Motor neuron (in vitro differentiated cells): ENCODE measurements at places on chromosomes 4 and X. TPM values are rescaled to one million over a fixed set of nuclear protein-coding genes. Genes with fewer than 3 reads are reported as not detected.

DNA sequence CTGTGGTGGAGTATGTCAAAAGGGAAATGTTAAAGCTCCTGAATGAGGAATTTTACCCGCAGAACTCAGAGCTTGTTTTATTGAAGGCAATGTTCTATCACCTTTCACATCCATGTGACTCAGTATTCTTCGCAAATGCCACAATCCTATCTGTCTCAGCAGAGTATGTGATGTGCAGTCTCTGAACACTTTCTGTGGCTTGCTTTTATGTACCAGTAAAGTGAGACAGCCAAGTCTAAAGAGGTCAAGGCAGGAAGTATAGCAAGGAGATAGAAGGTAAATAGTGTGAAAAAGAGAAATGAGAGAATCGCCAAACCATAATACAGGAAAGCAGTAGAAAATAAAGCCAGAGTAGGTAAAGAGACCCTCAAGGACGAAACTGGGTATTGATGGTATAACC lies 515.8 kb downstream of the RAB28 start:
- no peak for ATAC-seq

DNA sequence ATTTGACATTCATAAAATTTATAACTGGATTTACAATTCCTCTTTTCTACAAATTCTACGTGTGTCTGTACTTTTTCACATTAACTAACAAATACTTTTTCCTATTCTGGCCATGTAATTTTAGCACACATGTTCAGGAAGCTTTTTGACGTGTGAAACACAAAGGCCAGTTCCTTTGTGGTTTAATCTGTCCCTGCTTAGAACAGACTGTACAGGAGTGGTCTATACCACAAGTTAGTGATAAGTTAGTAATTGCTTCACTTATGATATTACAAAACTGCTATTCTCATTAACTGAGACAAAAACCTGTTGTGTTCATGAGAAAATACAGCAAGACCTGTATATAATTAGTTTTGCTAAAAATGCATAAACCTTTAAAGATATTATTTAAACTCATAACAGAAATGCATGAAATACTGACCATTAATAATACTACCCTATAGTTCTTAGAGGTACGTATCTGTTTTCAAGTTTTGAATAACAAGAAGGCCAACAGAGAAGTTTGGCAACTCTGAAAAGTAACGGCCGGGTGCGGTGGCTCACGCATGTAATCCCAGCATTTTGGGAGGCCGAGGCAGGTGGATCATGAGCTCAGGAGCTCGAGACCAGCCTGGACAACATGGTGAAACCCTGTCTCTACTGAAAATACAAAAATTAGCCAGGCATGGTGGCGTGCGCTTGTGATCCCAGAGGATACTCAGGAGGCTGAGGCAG lies 13.7 kb upstream of the AREG start:
- ATAC-seq, result no peak

ZCCHC12 gene
- 0.31 TPM in 1 of 2 replicates, not detected in the other for total RNA-seq

STPG2 gene
- 0.17 and 0.18 TPM in 2 replicates for total RNA-seq

- peak; percentile 74 for ATAC-seq
Measured at GRCh38 chr4:138241281-138242075, 671 bp downstream of the SLC7A11 start.

ZFP42 gene
- 0.17 TPM in 1 of 2 replicates, not detected in the other for total RNA-seq

DNA sequence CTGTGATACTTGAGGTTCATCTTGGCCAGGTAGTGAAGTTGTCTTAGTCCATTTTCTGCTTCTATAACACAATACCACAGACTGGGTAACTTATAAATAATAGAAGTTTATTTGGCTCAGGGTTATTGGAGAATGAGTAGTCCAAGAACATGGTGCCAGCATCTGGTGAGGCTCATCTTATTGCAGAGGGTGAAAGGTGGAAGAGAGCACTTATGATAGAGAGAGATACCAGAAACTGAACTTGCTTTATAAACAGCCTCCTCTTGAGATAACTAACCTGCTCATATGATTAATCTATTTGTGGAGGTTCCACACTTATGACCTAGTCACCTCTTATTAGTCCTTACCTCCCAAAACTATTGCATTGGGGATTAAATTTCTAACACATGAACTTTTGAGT lies 1.6 kb downstream of the C4orf51 start:
- ATAC-seq, result no peak

DNA sequence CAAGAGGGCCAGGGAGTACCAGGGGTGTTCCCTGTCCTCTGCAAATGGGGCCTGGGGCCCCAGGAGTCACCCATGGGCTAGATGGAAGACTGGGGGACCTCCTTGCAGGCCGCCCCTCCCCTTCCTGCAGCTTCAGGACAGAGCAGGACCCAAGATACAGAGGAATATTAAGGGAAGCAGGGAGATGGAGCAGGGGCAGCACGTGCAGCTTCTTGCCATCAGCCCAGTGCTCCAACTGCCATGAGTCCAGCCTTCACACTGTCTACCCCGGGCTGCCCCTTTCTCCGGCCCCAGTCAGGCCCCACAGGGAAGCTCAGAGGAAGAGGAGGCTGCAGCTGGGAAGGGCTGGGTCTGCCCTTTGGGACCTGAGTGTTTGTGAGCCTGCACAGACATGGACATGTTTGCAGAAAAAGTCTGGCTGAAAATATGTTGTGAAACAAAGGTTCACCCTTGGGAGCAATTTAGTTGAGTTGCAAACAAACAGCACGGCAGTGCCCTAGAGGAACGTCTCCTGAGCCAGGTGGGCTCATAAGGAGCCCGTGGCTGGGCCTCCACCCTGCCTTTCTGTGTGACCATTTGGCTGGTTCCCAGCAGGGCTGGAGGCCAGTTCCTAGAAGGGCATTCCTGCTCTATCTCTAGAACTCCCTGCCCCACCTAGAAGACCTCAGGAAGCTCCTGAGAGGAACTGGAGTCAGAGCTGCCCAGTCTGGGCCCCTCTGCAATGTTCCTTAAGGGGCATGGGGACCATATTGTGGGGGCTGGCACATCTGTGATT lies 8.9 kb downstream of the FATE1 start:
- no peak for ATAC-seq

DNA sequence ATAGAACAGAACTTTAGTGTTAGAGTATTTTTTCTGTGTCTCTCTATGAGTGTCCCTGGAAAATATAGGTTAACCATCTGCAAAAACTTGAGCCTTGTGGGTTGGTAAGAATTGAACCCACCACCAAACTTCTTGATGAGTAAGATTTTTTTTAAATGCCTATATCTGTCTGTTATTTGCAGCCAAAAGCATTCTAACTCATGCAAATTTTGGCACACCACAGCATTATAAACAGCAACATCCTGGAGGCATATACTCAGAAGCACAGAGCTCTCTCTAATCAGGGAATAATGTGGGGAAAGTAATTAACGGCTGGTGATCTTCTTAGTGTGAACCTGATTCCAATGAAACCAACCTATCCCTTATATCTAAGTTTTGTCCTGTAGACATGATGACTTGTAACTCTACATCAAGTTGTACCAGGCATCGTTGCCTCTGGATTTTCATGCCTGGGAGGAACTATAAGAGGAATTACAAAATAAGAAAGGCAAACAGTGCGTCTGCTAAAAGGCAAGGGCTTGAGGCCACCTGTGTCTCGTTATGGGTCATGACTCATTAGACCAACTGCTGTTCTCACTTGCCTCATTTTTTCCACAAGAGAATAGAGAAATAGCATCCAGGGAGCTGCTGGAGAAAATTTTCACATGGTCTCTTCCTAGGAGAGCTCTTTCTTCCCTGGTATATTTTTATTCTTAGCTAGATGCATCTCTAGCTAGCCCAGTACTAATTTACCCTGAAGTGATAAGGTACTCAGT lies 202.4 kb downstream of the CHIC2 start:
- ATAC-seq, result no peak

GAGE12J gene
- total RNA-seq, result not detected in 2 replicates

DNA sequence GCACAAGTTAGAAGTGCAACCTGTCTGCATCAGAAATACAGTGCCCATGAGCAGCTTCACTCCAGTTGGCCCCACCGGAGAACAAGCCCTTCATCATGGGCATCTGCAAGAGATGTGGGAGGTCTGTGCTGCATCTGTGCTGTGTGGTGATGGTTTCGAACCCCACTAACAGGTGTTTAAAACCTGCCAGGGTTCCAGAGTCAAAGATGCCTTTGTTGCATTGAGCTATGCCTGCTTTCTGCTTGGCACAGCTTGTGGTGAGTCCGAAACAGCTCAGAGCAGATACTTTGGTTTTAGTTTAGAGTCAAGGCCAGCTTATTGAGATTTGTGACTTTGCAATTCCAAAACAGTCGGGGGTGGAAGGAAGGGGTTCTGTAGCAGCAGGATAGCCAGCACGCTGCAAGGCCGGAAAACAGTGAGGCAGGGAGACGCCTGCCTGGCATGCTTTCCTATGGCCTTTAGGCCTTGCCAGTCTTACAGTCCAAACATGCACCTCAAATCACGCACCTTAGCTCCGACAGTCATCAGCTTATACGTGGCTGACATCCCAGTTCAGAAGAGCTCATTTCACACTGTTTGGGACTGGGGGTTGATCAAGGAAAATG lies 21.8 kb downstream of the MAGEA9 start:
- no peak for ATAC-seq

- no peak for ATAC-seq
Measured at GRCh38 chr4:170083541-170083940, 6.2 kb downstream of the AADAT start.

CCSER1 gene
- 6.9 and 7.4 TPM in 2 replicates for total RNA-seq

USP26 gene
- under 0.01 and 0.13 TPM in 2 replicates for total RNA-seq

GRCh38 chr4:80302616-80303223 lies 32.8 kb upstream of the CFAP299 start:
- ATAC-seq, result no peak

SPANXB1 gene
- total RNA-seq, result not detected in 2 replicates

GRCh38 chr4:73707918-73708577 lies 32.3 kb upstream of the CXCL8 start:
- no peak for ATAC-seq

DNA sequence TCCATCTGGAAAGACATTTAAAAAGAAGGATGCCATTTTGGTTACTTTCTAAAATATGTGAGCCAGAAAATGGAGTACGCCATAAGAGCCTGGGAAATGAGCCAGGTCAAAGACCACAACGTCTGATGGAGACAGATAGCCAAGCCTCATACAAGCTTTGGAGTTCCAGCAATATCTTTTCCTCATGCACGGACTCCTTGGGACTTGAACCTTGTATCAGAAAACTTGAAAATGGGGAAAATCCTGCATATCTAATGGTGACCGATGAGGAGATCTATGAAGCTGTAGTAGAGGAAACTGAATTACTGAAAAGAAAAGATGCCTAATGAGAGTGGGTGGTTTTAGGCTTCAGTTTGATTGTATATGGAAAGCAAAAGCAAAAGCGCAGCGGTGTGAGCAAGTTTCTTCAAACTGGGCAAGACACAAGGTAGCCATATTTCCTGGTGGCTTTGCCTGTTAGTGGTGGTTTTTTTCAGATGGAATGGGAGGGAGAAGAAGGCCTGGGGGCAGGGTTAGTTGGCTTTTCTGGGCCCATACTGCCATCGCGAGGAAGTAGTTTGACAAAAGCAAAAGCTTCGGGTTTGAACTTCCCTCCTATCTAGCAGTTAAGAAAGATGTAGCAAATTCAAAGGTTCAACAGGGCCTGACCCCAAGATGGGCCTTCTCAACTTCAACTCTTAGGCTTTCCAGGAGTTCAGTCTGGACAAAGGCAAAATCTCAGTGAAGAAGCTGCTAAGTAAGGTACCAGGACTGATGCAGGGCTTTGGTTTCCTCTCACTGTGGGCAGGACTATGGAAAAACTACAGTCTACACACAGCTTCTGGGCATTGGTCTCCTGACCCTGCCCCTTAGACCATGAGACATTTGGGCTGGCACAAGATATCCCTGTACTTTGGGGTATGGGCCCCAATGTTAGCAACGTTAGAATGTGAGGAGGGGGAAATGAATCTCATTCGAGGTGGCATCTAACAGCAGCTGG lies 210.0 kb upstream of the STK26 start:
- no peak for ATAC-seq

USP51 gene
- 1.6 and 2.2 TPM in 2 replicates for total RNA-seq

GRCh38 chr4:25892796-25893195 lies 21.2 kb upstream of the SMIM20 start:
- no peak for ATAC-seq

DNA sequence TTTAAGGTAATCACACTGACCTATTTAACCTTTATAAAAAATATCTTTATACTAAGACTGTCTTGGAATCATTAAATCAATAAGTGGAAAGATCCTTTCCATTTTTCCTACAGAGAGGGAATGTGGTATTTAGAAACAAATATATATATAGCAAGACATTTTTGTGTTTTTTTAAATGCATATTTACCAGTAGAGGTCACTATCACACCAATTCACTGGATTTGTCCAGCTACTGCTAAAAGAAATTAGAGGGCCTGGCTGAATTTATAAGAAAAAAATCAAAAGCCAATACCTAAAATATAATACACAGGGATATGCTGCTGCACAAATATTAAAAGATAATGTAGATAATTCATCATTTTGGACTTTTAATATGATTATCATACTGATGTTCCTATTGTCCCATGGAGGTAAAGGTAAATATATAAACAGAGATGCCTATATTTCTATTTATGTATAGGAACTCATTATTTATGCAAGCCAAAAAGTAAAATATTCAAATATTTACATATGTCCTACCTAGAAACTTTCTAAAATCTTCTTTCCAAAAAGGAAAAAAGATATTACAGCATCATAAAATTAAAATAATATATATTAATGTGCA lies 69.5 kb downstream of the PDE5A start:
- no peak for ATAC-seq

- ATAC-seq, result no peak
Measured at GRCh38 chrX:9923357-9923756, 43.8 kb upstream of the CLDN34 start.

GLOD5 gene
- total RNA-seq, result not detected in 2 replicates

DNA sequence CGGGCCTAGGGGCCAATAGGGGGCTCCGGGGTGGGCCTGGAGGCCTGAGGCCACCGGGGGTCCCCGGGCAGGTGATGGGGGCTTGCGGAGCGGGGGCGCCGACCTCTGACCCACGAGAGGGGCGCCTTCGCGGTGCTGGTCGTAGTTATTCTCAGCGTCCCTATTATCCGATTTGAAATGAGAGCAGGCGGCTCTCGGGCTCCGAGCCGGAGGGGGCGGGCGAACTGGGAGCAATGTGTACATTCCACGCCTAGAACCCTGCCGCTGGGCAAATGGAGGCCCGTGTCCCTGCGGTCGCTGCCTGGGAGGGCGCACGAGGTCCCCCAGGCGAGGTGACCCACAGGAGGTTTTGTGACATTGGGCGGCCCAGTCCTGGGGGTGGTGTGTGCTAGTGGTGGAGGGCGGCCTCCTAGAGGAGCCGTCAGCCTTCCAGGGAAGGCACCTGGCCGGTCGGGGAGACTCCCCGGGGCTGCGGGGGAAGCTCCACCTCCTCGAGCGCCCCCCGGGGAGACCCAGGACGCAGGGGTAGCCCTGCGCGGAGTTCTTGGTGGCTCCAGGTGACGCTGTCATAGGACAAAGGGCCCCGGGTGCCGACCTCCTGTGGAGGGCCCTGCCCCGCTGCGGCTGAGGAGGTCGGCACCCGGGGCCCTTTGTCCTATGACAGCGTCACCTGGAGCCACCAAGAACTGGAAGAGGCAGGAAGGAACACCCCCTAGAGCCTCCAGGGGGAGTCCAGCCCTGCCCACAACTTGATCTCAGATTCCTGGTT lies 102.6 kb upstream of the PRKX start:
- peak; percentile 3 for ATAC-seq

CFP gene
- total RNA-seq, result 0.60 and 1.4 TPM in 2 replicates

GRCh38 chrX:11397680-11398079 lies 104.5 kb downstream of the AMELX start:
- no peak for ATAC-seq
